ENCODE measurements at places on chromosomes 6 and 20. TPM values are rescaled to one million over a fixed set of nuclear protein-coding genes. Genes with fewer than 3 reads are reported as not detected.
A peak's percentile ranks its signal among the peaks of the same experiment; 100 is the strongest.

Gene SPATS1
- total RNA-seq, result not detected

DNA sequence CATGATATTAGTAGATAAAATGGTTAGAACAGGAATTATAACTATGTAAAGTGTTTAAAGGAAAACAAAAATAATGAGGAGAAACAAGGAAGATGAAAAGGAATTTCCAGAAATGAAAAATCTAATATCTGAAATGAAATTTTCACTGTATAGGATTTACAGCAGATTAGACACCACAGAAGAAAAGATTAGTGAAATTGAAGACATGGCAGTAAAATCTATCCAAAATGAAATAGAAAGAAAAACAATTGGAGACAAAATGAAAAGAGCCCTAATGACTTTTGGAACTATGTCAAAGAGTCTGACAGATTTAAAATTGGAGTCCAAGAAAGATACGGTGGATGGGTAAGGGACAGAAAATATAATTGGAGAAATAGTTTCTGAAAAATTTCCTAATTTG lies 174.2 kb downstream of the AKAP7 start:
- H3K36me3 ChIP-seq, result peaks cover 9% of the 10 kb centered on the region
- H3K4me1 ChIP-seq, result no peaks in the 10 kb centered on the region
- no peak overlapping the region for H3K27ac ChIP-seq
- H3K27me3 ChIP-seq, result no peaks in the 10 kb centered on the region

DNA sequence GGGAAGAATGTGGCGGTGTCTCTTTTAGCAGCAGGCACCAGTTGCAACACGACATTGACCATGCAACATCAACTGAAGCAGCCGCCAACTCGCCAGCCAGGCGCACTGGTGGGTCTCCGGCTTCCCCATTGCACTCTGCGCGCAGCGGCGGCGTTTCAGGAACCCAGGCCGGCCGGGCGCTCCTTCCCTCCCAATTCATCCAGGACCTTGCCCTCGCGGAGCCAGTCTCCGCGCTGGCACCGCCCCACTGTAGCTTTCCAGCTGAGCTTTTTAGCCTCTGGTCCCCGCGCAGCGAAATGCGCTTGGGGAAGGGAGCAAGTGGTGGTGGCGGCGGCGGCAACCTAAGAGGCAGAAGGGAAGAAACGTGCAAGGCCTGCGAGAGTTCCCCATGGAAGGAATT lies 297.9 kb upstream of the RIMS1 start:
- no peak overlapping the region for H3K4me3 ChIP-seq
- no peaks in the 10 kb centered on the region for H3K4me1 ChIP-seq
- no peak overlapping the region for H3K27ac ChIP-seq
- no peaks in the 10 kb centered on the region for H3K27me3 ChIP-seq
- DNase-seq, result no peak
- no peaks in the 10 kb centered on the region for H3K36me3 ChIP-seq

DNA sequence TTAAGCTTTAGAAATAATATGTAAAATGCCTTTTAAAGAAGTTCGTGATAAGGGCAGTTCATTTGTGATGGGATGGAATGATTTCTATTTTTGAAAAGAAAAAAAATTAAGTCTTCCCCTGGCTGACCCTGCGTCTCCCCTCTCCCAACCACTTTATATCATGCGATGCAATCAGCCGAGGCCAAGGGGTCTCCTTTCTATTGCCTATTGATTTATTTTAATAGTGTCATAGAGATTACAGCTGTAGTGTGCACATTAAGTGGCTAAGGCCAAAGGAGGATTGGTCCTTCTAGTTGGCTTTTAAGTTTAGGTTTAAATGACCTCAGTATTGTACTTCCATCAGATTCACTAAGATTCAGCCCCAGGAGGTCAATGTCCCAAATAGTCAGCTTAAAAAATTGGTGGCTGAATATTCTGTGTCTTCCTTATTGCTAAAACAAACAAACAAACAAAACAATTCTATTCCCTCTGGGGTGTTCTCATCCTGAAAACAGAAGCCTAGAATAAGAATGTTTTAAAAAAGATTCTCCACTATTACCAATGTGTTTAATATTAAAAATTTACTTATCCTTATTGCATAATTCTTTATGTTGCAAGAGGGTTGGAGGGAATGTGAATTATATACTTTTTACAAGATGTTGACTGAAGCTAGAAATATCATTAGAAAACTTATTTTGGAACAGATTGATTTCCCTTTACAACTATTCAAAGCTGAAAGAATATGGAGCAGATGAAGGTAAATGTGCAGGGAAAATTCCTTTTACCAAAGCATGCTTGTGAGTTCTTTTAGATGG lies 359.1 kb downstream of the SAMD5 start:
- H3K27ac ChIP-seq, result no peak overlapping the region
- no peak overlapping the region for H3K4me3 ChIP-seq
- no peaks in the 10 kb centered on the region for H3K27me3 ChIP-seq
- no peak for DNase-seq

- H3K27me3 ChIP-seq, result peaks cover 2% of the 10 kb centered on the region
- no peak overlapping the region for H3K4me3 ChIP-seq
- no peak overlapping the region for H3K27ac ChIP-seq
- no peaks in the 10 kb centered on the region for H3K36me3 ChIP-seq
- DNase-seq, result no peak
Measured at GRCh38 chr20:9919271-9920014, 80.6 kb upstream of the PAK5 start.

DNA sequence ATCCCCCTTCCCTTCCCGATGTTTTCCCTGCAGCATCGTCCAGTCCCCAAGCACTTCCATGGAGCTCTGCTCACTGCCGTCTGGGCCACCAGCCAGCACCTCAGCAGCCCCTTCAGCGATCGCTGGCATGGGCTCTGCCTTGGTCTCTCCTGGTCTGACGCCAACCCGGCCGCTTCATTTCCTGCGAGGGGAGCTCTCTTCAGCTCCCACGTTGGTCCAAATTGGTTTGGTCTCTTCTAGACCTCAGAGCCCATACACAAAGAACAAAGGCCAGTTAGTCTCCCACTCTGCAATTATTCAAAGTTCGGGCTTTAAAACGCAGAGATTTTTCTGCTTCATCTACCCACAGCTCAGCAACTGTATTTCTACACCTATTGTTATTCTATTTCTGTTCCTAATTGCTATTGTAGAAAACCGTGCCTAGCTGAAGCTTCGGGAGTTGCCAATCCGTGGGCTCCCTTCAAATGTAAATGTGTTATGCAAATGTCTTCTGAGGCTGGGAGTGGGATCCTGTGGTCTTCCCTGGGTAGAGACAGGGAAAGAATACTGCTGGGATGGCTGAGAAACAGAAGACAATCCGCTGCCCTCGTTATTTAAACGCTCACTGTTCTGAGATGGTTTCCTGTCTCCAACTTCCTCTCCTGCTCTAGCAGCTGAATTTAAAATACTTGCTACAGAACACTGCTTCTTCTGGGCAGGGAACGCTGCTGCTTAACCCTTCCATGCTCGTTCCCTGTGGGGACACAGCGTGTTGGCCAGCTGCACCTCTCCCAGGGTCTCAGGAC lies 154.2 kb upstream of the QKI start:
- no peaks in the 10 kb centered on the region for H3K4me1 ChIP-seq
- H3K36me3 ChIP-seq, result no peaks in the 10 kb centered on the region
- no peak overlapping the region for H3K4me3 ChIP-seq
- no peak overlapping the region for H3K27ac ChIP-seq

GRCh38 chr6:28712982-28713381 lies 187.3 kb downstream of the GPX5 start:
- no peak overlapping the region for H3K27ac ChIP-seq
- H3K27me3 ChIP-seq, result peaks cover 36% of the 10 kb centered on the region
- H3K4me1 ChIP-seq, result peaks cover 11% of the 10 kb centered on the region
- H3K4me3 ChIP-seq, result no peak overlapping the region
- DNase-seq, result no peak

- DNase-seq, result peak; percentile 42
- peaks cover 46% of the 10 kb centered on the region for H3K4me1 ChIP-seq
- H3K4me3 ChIP-seq, result no peak overlapping the region
- H3K27me3 ChIP-seq, result no peaks in the 10 kb centered on the region
- peaks cover 43% of the 10 kb centered on the region for H3K36me3 ChIP-seq
Measured at GRCh38 chr6:42428326-42429041, 23.2 kb downstream of the TRERF1 start.

- DNase-seq, result no peak
- H3K4me3 ChIP-seq, result no peak overlapping the region
- peak overlapping the region; percentile 9 for H3K27ac ChIP-seq
- H3K36me3 ChIP-seq, result no peaks in the 10 kb centered on the region
- no peaks in the 10 kb centered on the region for H3K27me3 ChIP-seq
Measured at GRCh38 chr6:25777031-25777430, 22.5 kb downstream of the SLC17A4 start.

DNA sequence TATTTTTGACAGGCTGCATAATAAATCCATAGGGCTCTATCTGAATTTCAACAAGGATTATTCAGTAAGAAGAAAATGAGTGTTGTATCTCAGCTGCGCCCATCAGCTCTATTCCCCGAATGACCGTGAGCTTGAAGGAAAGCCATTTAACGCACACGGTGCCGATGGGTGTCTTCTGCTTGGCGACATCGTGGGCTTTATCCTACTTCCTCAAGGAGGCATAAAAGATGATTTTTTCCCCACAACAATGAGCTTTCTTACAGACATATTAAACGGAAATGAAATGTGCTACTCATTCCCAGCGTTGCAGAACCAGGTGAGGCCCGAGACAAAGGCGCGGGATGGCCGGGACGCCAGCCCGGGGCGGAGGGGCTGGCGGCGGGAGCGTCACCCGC lies 710 bp downstream of the DYNLT1 start:
- H3K36me3 ChIP-seq, result peaks cover 47% of the 10 kb centered on the region
- peak overlapping the region; percentile 96 for H3K27ac ChIP-seq
- DNase-seq, result no peak
- H3K4me1 ChIP-seq, result peaks cover 69% of the 10 kb centered on the region

- H3K27me3 ChIP-seq, result peaks cover 6% of the 10 kb centered on the region
- no peaks in the 10 kb centered on the region for H3K4me1 ChIP-seq
- H3K27ac ChIP-seq, result no peak overlapping the region
- no peak overlapping the region for H3K4me3 ChIP-seq
Measured at GRCh38 chr6:168450917-168451316, 9.9 kb downstream of the SMOC2 start.

All from activated T-helper 2 cell treated with anti-CD3 and anti-CD28 coated beads, Interferon-gamma antibody, Interleukin-2, Interleukin-4, amounts not matched to agents 10 μg/mL and 5 μg/mL and 100 μg/mL, durations not matched to agents 14 hours and 24 hours and 36 hours (primary cell).